ENCODE measurements at places on chromosomes 3 and 15. TPM values are rescaled to one million over a fixed set of nuclear protein-coding genes. Genes with fewer than 3 reads are reported as not detected.

GRCh38 chr3:28286595-28286994 is 45.2 kb downstream of the CMC1 start:
- DNase-seq = peak; percentile 46
- no peaks in the 10 kb centered on the region for H3K4me1 ChIP-seq
- peaks cover 2% of the 10 kb centered on the region for H3K36me3 ChIP-seq
- H3K4me3 ChIP-seq = no peak overlapping the region
- no peaks in the 10 kb centered on the region for H3K27me3 ChIP-seq

- H3K27me3 ChIP-seq = peaks cover 59% of the 10 kb centered on the region
- H3K36me3 ChIP-seq = no peaks in the 10 kb centered on the region
- DNase-seq = no peak
- H3K27ac ChIP-seq = no peak overlapping the region
- H3K4me1 ChIP-seq = no peaks in the 10 kb centered on the region
Observed at GRCh38 chr3:123314359-123315270, 112.9 kb downstream of the SEC22A start.

GRCh38 chr15:38587214-38587613 is 22.6 kb upstream of the RASGRP1 start:
- H3K36me3 ChIP-seq = no peaks in the 10 kb centered on the region
- no peaks in the 10 kb centered on the region for H3K4me1 ChIP-seq
- DNase-seq = no peak
- H3K4me3 ChIP-seq = no peak overlapping the region
- peaks cover 23% of the 10 kb centered on the region for H3K27me3 ChIP-seq

GRCh38 chr3:181056136-181056732 is 66.7 kb upstream of the DNAJC19 start:
- no peaks in the 10 kb centered on the region for H3K4me1 ChIP-seq
- no peak overlapping the region for H3K4me3 ChIP-seq
- H3K36me3 ChIP-seq = no peaks in the 10 kb centered on the region
- no peaks in the 10 kb centered on the region for H3K27me3 ChIP-seq

DNA sequence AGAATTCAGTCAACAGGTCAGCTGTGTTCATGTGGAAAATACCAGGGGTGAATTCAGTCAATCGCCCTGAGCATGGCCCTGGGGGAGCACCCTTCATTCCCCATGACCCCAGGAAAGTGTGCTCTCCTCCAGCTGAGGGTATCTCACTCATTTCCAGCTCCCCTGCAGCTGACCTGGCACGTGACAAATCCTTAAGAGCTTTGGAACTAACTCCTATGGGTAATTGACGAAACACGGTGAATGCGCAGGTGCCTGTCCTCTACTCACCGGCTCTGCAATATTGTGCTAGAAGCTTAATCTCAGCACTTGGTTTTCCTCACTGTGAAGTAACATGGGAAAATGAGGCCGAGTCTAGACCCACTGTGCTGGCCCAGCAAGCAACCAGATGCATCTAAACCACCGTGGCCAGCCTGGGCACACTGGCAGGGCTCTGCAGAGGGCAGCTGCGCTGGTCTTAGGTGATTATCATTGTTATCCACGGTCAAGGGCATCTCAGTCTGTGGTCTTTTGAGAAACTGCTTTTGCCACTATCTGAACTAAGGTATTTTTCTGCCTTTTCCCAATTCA is 63.1 kb downstream of the SPSB4 start:
- H3K4me1 ChIP-seq = peaks cover 1% of the 10 kb centered on the region
- no peaks in the 10 kb centered on the region for H3K36me3 ChIP-seq
- H3K4me3 ChIP-seq = no peak overlapping the region
- DNase-seq = no peak
- H3K27ac ChIP-seq = no peak overlapping the region
- peaks cover 2% of the 10 kb centered on the region for H3K27me3 ChIP-seq

DNA sequence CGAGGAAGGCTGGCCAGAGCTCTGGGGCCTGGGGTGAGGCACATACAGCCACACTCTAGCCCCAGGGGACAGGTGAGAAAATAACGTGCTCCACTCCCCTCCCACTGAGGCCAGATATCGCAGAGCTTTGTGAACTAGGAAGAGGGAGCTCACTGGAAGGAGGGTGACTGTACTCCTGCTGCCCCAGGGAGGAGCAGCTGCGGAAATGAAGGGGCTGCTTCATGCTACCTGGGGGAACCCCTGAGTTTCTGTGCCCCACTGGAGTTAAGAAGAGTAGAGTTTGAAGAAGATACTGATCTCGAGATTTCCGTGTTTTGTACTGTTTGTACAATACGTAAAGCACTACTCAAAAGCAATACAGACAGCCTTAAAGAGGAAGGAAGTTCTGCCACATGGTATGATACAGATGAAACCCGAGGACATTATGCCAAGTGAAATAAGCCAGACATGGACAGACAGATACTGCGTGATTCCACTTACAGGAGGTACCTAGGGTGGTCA is 44.6 kb downstream of the CMTM6 start:
- DNase-seq = no peak
- H3K27ac ChIP-seq = no peak overlapping the region
- H3K27me3 ChIP-seq = no peaks in the 10 kb centered on the region
- no peak overlapping the region for H3K4me3 ChIP-seq

DNA sequence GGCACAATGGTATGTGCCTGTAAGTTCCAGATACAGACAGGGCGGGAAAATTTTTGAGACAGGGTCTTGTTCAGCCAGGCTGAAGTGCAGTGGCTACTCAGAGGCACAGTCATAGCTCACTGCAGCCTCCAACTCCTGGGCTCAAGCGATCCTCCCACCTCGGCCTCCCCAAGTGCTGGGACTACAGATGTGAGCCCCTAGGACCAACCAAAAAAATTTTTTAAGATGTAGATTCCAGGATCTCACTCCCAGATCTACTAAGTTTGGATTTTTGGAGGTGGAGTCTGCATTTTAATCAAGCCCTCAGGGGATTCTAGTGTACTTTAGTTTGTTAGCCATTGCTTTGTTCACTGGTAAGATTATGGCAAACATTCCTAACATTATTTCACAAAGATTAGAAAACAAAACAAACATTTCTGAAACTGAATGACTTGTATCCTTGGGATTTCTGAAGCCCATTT is 2.7 kb downstream of the LIPH start:
- H3K4me3 ChIP-seq = no peak overlapping the region
- H3K27ac ChIP-seq = peak overlapping the region; percentile 56
- no peaks in the 10 kb centered on the region for H3K36me3 ChIP-seq

GRCh38 chr15:70341566-70341965 is 243.8 kb upstream of the TLE3 start:
- no peak overlapping the region for H3K27ac ChIP-seq
- no peaks in the 10 kb centered on the region for H3K36me3 ChIP-seq
- H3K27me3 ChIP-seq = peaks cover 41% of the 10 kb centered on the region
- no peaks in the 10 kb centered on the region for H3K4me1 ChIP-seq

The GNB4 gene
- total RNA-seq = 131 TPM

The OR4M2 gene
- not detected for total RNA-seq

The TICRR gene
- total RNA-seq = 3.0 TPM

The TMC3 gene
- total RNA-seq = not detected

The GHRL gene
- not detected for total RNA-seq

The SERPINI2 gene
- not detected for total RNA-seq

The SLC28A2 gene
- not detected for total RNA-seq

The ARRDC4 gene
- 9.1 TPM for total RNA-seq

The ZNF774 gene
- total RNA-seq = 1.1 TPM

The CEP19 gene
- 1.7 TPM for total RNA-seq

The NR2E3 gene
- total RNA-seq = under 0.01 TPM
